ENCODE measurements at places on chromosomes 16 and 17. TPM values are rescaled to one million over a fixed set of nuclear protein-coding genes. Genes with fewer than 3 reads are reported as not detected.

The CIBAR2 gene
- total RNA-seq: not detected

The TIMP2 gene
- total RNA-seq: 0.54 TPM

The GLOD4 gene
- 83.2 TPM for total RNA-seq

The EME1 gene
- 30.7 TPM for total RNA-seq

The IL34 gene
- not detected for total RNA-seq

The BAHCC1 gene
- total RNA-seq: 0.05 TPM

The ADAMTS18 gene
- not detected for total RNA-seq

The SRL gene
- total RNA-seq: not detected
